ENCODE measurements at places on chromosomes 5 and 9.

DNA sequence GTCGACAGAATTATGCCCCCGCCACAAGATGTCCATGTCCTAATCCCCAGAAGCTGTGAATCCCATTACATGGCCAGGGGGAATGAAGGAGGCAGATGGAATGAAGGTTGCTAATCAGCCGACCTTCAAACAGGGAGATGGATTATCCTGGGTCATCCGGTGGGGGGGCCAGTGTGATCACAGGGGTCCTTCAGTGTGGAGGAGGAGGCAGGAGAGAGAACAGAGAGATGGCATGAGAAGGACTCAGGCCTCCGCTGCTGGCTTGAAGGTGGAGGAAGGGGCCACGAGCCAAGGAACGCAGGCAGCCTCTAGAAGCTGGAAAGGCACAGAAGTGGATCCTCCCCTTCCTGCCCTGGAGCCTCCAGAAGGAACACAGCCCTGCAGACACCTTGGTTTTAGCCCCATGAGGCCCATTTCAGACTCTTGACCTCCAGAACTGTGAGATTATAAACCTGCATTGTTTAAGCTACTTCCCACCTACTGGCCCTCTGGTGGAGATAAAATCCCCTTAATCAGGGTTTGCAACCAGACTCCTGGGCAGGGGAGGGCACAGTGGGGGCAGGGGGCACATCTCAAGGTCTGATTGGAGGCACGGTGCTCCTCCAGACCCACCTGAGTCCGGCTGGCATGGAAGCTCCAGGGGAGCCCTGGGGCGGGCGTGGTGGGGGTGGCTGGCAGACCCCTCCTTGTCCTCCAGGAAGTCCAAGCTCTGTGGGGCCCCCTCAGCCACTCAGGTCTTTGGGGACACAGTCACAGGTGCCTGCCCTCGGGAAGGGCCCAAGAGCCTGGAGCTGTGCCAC is 13.8 kb downstream of the PTGES2 start:
- DNase-seq: no peak

- no peak for DNase-seq
These were observed 518.1 kb downstream of the AGTPBP1 start for GRCh38 chr9:85223506-85224125.

GRCh38 chr5:113276001-113276400 is 158.8 kb downstream of the TSSK1B start:
- no peak for DNase-seq

- DNase-seq: no peak
These were observed 1.7 kb upstream of the AIF1L start for GRCh38 chr9:131094622-131095021.

- no peak for DNase-seq
These were observed 172.8 kb downstream of the ENTREP1 start for GRCh38 chr9:69497816-69498215.

- DNase-seq: no peak
These were observed 396.9 kb downstream of the KDM4C start for GRCh38 chr9:7154650-7155049.

GRCh38 chr9:69500896-69501295 is 171.3 kb downstream of the APBA1 start:
- DNase-seq: no peak

DNA sequence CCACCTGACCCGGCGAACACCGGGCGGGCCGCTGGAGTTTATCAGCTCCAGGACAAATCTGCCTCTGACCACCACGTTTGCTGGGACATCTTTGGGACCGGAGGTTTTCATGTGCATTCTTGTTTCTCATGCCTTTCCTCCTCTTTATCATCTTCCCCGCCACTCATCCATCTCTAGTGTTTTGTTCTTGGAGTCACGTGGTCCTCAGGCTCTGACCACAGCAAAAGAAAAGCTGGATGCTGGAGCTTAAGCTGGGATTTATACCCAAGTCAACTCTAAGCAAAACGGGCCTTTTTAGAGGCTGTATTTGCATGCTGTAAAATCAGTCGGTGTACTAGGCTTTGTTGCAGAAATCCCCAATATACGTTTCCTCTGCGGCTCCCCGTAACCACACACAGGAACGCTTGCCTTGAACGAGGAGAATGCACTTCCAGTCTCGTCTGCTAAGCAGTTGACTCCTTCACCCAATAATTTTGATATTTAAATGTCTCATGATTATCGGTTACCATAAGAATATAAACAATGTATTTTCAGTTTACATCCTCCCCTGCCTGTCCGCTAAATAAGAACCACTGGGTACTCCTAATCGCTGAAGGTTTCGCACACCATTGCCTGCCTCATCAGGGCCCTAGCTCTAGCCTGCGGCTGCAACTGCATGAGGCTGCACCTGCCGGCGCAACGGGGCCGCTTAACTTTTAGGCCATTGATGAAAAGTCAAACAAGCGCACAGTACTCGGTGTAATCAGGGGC is 560 bp upstream of the NDUFS6 start:
- DNase-seq: no peak

GRCh38 chr5:127838661-127839060 is 135.5 kb downstream of the CCDC192 start:
- DNase-seq: no peak

DNA sequence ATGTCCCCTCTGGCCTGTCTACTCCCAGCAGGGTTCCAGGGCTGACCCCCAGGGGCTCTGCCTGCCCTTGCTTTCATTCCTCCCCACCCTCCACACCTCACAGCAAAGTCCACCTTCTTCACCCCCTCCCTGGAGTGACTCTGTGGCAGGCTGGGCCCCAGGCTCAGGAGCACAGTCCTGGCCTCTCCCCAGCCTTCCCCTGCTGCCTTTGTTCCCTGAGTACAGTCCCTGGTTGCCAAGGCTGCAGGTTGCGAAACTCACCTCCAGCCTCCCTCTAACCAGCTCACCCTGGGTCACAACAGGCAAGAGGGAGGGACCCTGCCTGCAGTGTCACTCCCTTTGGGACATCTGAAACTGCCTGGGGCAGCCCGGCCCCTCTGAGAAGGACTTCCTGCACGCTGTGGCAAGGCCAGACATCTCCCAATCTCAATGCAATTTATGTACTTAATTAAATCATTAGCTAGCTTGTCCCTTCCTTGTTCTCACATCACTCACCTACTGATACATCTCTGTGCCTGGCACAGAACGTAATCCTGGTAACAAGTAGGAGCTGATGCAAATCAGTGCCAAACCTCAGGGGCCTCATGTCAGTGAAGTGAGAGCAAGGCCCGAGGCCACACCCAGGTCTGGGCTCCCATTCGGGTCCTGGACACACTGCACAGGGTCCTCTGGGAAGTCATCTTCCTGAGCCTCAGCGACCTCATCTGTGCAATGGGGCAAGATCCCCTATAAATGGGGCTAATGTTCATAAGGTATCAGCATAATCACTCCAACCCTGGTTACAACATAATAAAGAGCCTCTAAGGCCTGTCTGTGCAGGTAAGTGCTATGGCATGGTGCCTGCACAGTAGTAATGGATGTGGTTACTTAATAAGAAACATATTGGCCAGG is 27.3 kb upstream of the TRIM14 start:
- no peak for DNase-seq

- no peak for DNase-seq
These were observed 49.1 kb downstream of the NIPAL4 start for GRCh38 chr5:157509093-157509492.

GRCh38 chr5:91266184-91266705 is 116.9 kb downstream of the ARRDC3 start:
- DNase-seq: no peak

GRCh38 chr5:1277331-1277730 is 17.5 kb downstream of the TERT start:
- no peak for DNase-seq

Measured in stimulated activated CD8-positive, alpha-beta memory T cell treated with anti-CD3 and anti-CD28 coated beads, Interleukin-4, amount 100 ng/mL, for 1 hour (primary cell).